ENCODE measurements at places on chromosomes 2 and 18.

DNA sequence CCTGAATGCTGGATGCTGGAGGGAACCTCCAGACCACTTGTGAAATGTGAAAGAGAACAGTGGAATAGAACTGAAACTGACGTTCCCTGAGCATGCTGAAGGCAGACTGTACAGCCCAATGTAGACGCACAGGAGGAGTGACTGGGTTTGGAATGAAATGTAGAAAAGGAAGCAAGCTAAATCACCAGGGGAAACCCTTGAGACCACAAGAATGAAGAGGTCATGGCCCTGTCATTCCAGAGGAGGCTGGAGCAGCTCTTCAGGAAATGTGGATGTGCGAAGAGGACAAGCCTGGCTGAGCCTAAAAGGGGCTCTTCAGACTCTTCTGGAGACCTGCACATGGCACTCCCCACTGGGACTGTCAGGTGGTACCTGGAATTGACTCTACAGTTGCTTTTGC is 118.5 kb upstream of the ALPP start:
- DNase-seq: no peak

DNA sequence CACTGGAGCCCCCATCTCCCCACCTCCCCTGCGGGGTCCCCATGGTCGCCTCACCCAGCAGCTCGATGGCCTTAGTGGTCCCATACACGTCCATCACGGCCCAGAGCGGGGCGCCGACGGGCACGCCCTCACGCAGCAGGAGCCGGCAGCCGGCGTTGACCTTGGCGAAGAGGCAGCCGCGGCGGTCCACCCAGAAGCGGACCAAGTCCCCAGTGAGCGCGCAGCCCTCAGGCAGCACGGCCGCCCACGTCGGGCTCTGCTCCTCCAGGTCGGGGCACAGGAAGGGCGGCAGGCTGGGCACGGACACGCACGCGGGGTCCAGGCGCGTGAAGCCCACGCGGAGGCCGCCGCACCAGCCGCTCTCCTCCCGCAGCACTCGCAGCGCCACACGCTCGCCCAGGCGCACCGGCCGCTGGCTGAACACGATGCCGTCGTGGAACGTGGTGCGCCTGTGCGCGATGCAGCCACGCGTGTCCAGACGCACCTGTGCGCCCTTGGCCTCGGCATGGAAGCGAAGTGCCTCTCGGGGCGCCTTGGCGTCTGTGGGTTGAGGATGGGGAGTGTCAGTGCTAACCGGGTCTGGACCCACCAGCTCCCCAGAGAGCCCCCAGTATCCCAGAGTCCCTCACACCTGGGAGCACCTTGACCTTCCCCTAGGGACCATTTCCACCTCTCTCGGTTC is 4.6 kb downstream of the NEURL3 start:
- DNase-seq: no peak

GRCh38 chr2:56287508-56287907 is 103.7 kb downstream of the CCDC85A start:
- no peak for DNase-seq

GRCh38 chr2:121860033-121860757 is 104.7 kb downstream of the TSN start:
- DNase-seq: no peak

DNA sequence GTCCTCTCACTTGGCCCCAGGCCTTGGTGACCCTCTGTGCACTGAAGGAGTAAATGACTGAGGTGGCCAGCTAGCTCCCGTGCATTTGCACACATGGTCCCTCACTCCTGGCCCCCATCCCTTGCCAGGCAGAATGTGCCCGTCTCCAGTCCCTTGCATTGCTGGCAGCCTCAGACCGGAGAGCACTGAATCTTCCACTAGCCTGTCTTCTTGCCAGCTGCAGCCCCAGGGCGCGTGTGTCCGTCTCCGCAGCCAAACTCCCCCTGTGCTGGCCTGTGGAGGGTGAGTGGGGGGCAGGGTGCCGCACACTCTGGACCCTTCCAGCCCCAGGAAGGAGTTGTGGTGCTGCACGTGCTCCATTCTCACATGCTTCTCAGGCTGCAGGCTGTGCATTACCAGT is 35.9 kb downstream of the INPP4A start:
- DNase-seq: no peak

DNA sequence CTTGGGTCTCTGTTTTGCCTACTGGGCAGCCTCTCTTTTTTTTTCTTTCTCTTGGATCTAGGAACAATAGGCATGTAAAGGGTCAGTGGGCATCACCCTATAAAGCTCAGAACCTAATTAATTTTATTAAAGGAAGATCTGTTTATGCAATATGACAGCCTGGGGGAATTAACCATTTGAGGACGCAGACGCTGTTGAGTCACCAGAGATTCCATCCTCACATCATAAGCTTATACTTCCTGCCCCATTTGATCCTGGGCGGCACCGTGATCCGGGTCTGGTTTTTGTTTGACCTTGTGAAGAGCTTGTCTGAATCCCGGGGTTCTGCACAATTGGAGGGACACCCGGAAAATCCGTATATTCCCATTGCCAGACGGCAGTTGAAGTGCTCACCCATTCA is 16.8 kb upstream of the BCL11A start:
- no peak for DNase-seq

DNA sequence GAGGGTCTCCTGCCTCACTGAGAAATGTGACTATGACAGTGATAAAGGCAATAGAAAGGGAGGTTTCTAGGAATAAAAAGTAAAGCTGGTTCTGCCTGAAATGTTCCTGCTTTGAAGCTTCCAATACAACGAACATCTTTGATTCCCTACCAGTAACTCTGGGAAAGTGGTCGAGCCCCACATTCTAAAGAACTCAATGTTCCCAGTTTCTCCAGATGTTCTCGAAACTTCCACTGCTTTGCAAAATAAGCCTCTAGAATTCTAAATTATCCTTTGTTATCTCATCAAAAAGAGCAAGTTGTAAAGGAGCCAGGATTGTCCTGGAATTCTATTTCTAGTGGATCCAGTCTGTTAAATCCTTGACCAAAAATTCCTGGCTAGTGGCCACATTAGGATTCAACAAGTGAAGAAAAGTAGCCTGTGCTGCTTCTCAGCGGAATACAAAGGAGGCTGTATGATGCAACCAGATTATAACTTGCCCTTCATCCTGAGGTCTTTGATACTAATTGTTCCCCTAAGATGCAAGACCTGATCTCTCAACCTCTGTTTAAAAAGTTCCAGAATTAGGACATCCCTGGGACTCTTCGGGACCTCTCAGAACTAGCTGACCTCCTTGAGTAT is 8.4 kb downstream of the SCN7A start:
- DNase-seq: no peak

- DNase-seq: no peak
Measured at GRCh38 chr2:58101500-58101899, 54.9 kb downstream of the VRK2 start.

DNA sequence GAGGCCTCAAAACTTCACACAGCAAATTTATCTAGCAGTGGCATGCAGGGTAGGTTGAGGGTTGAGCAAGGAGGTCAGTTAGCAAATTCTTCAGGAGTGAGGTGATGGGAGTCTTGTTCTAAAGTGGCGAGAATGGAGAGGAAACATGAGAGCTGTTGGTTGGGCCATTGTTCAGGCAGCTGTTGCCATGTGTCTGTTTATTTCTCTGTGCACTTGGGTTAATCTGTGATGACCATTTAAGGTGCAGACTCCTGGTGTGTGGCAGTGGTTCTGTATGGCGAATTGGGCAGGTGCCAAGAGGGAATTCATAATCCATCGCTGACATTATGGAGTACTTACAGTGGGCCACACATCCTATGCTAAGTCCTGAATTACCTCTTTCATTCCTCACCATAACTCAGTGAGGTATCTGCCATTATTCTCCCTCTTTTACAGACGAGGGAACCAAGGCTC is 30.4 kb downstream of the TMEM178A start:
- no peak for DNase-seq

DNA sequence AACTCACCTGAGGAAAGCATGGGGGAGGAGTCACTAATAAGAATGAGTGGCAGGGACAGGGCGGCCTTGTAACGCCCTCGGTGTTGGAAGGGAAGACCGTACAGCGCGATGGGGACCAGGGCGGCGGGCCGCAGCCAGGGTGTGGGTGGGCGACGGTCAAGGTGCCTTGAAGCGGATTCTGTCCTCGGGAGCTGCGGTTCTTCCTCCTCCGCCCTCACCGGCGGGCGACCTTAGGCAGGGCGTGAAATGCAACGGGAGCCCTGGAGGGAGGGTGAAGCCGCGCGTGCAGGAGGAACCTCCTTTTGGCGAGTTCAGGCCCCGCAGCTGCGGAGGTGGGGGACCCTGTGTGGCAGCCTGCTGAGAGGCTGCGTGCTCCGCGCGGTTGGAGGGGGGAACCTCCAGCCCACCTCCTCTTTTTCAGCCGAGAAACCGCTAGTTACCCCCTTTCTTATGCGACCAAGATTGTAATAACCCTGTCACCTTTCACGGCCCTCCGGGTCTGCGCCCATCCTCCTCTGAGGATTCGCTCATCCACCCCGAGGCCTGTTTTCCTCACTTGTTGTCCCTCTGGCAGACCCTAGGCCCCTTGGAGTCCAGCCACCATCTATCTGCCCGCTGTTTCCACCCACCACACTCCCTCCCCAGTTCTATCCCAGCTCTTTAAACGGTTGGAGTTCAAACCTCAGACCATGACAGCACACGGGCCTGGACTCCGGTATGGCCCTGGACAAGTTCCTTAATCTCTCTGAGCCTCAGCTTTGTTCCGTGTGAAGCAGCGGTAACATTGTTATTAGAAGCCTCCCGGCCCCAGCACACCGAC is 823 bp upstream of the RNU2-63P start:
- DNase-seq: no peak

- DNase-seq: no peak
Measured at GRCh38 chr2:18242716-18243115, 317.7 kb downstream of the RDH14 start.

DNA sequence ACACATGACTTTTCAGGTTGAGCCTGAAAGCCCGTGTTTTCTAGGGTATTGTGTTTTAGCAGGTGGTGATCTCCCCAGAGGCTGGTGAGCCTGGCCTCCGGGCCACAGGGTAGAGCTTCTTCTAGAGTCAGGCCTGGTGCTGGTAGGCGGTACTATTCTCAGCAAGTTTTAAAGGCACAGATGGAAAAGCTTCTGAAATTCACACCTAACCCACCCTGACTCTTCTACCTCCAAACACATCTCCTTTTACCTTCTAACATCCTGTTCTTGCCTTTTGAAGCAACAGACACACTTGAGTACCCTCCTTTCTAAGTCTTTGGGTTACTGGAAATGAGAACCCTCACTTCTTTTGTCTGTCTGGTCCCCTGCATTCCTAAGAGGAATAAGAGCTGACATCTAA is 191.1 kb downstream of the SETBP1 start:
- no peak for DNase-seq

- no peak for DNase-seq
Measured at GRCh38 chr2:224753743-224754540, 37.8 kb upstream of the CCDC195 start.

DNA sequence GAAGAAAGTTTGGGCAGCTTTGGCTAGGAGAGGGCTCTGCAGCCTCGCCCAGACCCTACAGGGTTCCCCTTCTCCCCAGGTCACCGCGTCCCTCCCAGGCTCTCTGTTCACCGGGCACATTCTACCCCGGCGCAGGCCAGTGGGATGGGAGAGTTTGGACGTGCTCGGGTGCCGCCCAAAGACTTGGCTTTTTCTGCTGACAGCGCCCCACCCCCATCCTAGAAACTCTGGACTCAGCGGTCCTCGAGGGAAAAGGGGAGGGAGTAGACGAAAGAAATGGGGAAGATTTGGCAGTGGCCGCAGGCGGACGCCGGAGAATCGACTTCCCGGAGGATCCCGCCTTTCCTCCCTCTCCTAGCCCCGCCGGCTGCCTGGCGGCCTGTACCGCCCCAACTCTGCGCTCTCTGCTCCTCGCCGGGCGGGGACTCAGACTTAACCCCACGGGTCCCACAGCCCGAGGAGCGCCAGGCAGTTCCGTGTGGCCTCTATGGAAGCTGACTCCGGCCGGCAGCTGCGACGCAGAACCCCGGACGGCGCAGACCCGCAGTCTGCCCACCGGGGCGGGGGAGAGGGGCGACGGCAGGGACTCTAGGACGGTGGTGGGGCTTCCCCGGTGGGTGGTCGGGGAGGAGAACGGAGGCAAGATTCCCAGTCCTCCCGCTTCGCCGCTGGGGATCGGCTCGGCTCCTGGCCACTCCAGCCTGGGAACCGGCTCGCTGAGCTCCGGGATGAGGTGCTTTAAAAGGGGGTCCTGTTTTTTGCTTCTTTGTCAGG is 863 bp upstream of the SIX2 start:
- no peak for DNase-seq

GRCh38 chr2:219158586-219158985 is 2.0 kb downstream of the NHEJ1 start:
- no peak for DNase-seq

DNA sequence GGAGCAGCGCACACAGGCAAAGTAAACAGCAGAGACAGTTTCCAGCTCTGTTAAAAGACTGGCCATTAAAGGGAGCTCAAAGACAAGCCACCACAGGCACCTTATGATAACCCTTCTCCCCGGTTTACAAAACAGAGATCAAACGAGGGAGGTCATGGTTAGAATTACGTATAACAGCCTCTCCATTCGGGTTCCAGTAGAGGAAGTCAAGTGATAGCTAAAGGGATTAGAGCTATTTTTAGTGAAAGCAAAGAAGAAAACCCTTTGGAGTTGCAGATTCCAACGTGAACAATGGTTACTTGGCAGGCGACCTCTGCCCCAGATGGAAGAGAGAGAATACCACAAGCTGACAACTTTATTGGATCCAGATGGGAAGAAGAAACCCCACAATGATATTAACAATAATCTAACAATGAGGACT is 31.2 kb upstream of the EDAR start:
- DNase-seq: no peak

DNA sequence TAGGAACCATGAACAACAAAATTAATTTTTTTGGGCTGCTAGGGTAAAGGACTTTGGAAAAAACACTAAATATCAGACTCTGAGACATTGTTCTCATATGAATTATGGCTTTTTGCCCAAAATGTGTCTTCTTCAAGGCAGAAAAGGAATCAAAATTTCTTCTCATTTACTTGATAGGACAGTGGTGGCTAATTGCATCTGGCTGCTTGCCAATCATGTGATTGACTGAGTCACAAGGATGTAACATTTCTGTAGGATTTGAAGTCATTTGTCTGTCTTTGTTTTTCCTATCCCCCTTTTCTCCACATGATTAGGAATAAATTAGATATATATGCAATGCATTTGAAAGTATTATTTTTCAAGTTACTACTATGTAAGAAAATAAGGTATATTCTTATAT is 130.2 kb downstream of the SLC4A10 start:
- no peak for DNase-seq

- no peak for DNase-seq
Measured at GRCh38 chr2:238569507-238570195, 142.9 kb downstream of the ASB1 start.

- no peak for DNase-seq
Measured at GRCh38 chr2:24908461-24908901, 11.6 kb downstream of the ADCY3 start.

DNA sequence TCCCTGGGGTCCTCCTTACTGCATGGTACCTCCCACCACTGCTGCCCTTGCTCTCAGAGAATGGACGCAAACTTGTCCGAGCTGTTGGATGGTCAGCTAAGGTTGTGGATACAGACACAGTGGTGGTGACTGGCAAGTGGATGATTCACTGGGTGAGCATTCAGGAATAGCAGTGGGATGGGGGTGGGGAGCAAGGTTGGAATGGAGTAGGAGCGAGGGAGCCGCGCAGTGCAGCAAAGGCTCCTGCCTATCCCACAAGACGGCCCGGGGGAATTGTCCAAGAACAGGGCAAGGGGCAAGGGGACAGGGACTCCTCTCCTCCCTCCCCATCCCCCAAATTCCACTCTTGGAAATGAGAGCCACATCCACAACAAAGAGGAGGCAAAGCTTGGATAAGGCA is 102.2 kb downstream of the PIEZO2 start:
- DNase-seq: no peak

GRCh38 chr2:207091176-207091575 is 74.6 kb downstream of the KLF7 start:
- no peak for DNase-seq

- DNase-seq: no peak
Measured at GRCh38 chr2:157782057-157782845, 93.9 kb downstream of the ACVR1 start.

Data from stimulated activated CD8-positive, alpha-beta memory T cell treated with anti-CD3 and anti-CD28 coated beads, Interleukin-7, amount 100 ng/mL, for 48 hours (primary cell).